ENCODE measurements at places on chromosomes 2 and 18. TPM values are rescaled to one million over a fixed set of nuclear protein-coding genes. Genes with fewer than 3 reads are reported as not detected.

DNA sequence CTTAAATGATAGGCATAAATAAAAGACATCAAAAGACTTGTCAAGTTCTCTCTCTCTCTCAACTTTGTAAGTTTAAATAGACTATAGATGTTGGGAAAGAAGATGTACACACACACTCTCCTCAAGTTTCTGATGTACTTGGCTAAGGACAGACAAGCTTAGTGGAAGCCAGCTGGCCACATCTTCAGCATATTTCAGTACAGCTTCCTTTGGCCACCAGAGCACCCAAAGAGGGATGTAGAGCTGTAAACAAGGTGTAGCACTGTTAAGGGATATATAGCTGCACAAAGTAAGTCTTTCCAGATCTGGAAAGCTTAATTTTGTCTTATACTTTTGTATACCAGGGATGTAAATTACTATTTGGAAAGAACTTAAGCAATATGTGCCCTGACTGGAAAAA is 64.3 kb upstream of the MSTN start:
- no peak for DNase-seq

- DNase-seq: no peak
Measured at GRCh38 chr2:151030663-151031230, 230.9 kb downstream of the RBM43 start.

DNA sequence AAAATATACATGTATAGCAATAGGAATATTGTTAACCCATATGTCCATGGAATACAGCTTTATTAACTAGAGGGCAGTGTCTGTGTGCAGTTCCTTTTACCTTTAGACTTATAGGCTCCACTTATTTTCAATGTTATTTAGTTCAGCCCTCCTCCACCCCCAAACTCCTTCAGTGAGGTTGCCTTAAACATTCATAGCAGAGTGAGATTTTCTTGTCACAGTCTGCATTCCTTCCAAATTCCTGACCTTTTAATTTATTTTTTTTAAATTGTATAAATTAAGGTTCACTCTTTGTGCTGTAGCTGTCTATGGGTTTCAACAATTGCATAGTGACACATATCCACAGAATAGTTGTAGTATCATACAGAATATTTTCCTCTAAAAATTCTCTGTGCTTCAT is 30.9 kb downstream of the TFPI start:
- no peak for DNase-seq

Gene PKDCC
- 323 TPM for polyA plus RNA-seq

GRCh38 chr2:72129681-72130340 is 17.9 kb downstream of the CYP26B1 start:
- no peak for DNase-seq

DNA sequence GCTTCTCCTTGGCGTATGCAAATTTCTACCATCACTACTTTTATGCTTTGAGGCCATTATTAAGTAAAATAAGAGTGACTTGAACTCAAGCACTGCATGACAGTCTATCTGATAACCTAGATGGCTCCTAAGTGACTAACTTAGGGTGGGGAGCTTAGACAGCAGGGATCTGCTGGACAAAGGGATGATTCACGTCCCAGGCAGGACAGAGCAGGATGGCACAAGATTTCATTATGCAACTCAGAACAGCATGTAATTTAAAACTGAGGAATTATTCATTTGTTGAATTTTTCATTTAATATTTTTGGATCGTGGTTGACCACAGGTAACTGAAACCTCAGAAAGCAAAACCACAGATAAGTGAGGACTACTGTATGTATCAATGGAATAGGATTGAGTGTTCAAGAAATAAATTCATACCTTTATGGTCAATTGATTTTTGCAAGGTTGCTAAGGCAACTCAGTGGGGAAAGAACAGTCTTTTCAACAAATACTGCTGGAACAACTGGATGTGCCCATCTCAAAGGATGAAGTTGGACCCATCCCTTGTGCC is 115.3 kb downstream of the MBD2 start:
- DNase-seq: no peak

Measured in right renal cortex interstitium (tissue), 3 donors.